ENCODE measurements at places on chromosomes 6 and 20. TPM values are rescaled to one million over a fixed set of nuclear protein-coding genes. Genes with fewer than 3 reads are reported as not detected.

Gene IGF2R
- total RNA-seq: 69.5 TPM

Gene SPATS1
- not detected for total RNA-seq

Gene PACSIN1
- not detected for total RNA-seq

Gene NNAT
- total RNA-seq: not detected

Gene PREX1
- 113 TPM for total RNA-seq

All from thoracic aorta endothelial cell (primary cell).